ENCODE measurements at places on chromosomes 3 and 15.
A peak's percentile ranks its signal among the peaks of the same experiment; 100 is the strongest.

GRCh38 chr3:141191097-141191749, 40.4 kb upstream of the PXYLP1 start:
- peak; percentile 57 for DNase-seq

- no peak for DNase-seq
Observed at GRCh38 chr3:141835557-141836229, 40.8 kb upstream of the ATP1B3 start.

GRCh38 chr3:172204716-172205115, 165.3 kb downstream of the FNDC3B start:
- no peak for DNase-seq

GRCh38 chr15:29887721-29888120, 65.5 kb upstream of the TJP1 start:
- no peak for DNase-seq

GRCh38 chr15:40471808-40472150, 995 bp downstream of the CHST14 start:
- no peak for DNase-seq

GRCh38 chr3:13364602-13365271, 55.4 kb downstream of the NUP210 start:
- no peak for DNase-seq

DNA sequence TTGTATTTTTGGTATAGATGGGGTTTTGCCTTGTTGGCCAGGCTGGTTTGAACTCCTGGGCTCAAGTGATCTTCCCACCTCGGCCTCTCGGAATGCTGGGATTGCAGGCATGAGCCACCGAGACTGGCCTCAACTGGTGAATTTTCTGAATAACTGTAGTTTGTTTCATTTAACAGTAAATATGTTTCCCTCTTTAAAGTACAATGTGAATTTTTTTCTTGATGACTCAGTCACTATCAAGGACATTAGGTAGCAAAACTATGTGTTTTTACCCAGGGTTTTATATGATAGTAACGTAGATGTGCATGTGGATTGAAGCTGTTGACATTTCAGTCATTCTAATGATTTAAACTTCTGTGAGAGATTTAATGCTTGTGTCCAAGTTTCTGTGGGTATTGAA, 40.2 kb upstream of the MAPKBP1 start:
- no peak for DNase-seq

DNA sequence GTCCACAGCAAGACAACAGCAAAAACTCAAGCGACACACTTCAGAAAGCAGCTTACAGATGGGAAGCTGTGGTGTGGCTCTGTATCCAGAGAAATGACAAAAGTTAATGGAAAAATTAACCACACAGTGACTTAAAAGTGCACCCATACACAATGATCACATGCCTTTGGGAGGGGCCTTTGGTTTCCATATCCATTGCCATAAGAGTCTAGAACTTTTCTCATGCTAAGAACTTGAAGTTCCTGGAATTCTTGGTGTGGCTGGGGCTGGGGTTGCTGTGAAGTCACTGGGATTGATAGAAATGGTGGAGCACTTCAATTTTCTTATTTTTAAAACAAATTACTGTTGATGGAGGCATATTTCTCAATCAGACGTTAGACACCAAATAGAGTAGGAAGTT, 108.6 kb upstream of the FEZF2 start:
- DNase-seq, result no peak

DNA sequence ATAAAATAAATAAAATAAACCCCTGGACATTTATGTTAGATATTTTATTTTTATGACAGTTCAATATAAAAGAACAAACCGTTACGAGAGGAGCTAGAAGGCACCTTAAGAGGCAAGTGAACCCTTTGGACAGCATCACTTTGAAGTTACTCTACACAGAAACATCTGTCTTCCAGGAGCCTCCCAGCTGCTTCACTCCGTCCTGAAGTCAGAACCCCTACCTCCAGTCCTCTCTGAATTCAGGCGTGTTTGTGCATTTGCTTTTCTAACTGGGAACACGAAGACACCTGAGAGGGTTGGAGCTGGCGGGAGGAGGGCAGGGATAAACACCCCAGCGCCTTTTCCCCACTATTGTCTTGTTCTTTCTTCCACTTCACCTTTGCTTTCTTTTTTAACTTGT, 46.2 kb downstream of the CMTM7 start:
- no peak for DNase-seq

DNA sequence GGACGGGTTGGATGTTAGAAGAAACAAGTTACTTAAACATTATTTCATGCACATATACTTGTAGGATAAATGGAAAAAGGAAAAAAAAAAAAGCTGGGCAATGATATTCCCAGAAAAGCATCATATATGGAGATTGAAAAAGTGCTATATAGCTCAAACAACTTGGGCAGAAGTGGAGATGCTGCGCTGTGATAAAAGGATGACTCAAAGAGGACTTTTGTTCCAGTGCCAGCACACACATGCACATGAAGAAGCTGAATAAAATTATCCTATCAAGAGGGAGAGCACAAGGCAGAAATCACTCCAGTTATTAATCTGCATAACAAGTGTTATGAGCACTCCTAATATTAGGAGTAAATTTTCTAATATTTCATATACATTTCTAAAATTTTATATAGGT, 30.9 kb downstream of the FRMD4B start:
- peak; percentile 77 for DNase-seq

GRCh38 chr3:127263586-127264231, 24.1 kb downstream of the PRR20G start:
- no peak for DNase-seq

GRCh38 chr3:177836671-177837070, 639.4 kb upstream of the TBL1XR1 start:
- DNase-seq, result no peak

- DNase-seq, result no peak
Observed at GRCh38 chr3:39220407-39221140, 28.2 kb upstream of the XIRP1 start.

DNA sequence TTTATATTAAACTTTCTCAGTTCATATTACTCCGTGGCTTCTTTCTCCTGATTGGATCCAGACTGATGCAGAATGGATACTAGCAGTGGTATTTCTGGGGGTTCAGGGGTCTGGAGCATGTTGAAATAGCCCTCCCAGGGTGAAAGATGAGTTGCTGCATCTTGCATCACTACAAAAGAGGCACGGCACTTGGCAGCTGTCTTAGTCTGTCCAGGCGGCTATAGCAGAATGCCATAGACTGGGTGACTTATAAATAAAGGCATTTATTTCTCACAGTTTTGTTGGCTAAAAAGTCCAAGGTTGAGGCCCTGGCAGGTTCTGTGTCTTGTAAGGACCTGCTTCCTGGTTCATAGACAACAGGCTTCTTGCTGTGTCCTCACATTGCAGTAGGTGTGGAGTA, 660 bp upstream of the BCL2L10 start:
- DNase-seq, result no peak

DNA sequence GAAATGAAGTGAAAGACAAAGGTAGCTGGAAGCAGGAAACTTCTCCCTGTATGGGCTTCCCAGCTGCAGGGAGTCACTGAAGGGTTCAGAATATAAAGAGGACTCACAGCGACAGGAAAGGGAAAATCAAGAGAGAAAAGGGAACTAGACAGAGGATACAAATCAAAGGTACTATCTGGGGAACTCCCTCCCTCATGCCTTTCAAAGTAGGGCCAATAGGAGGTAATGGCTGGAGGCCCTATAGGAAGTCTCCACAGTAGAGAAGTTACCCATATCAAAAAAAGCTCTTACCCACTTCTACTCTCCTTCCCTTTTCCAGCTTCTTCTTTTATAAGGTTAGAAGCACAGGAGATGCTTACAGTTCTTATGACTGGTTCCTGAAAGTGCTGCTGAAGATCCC, 43.5 kb downstream of the FMN1 start:
- DNase-seq, result no peak

DNA sequence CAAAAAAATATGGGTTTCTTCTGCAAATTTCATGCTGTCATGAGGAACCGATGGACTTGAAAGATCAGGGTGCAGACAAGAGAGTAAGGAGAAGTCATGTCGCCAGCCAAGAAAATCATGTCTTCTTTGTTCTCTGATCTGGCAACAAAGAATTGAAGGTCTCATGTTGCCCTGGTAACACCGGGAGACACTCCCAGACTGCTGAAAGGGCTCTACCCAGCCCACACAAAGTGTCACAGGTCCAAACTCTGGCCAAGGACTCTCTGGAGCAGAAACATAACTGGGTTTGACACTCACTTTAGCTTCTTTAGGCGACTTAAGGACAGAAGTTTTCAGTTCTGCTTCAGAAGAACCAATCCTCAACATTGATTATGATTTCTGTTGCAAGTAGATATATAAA, 42.9 kb downstream of the SIDT1 start:
- peak; percentile 40 for DNase-seq

- no peak for DNase-seq
Observed at GRCh38 chr3:107942951-107943749, 147.7 kb downstream of the CD47 start.

- DNase-seq, result no peak
Observed at GRCh38 chr15:100279446-100279845, 62.3 kb downstream of the ADAMTS17 start.

DNA sequence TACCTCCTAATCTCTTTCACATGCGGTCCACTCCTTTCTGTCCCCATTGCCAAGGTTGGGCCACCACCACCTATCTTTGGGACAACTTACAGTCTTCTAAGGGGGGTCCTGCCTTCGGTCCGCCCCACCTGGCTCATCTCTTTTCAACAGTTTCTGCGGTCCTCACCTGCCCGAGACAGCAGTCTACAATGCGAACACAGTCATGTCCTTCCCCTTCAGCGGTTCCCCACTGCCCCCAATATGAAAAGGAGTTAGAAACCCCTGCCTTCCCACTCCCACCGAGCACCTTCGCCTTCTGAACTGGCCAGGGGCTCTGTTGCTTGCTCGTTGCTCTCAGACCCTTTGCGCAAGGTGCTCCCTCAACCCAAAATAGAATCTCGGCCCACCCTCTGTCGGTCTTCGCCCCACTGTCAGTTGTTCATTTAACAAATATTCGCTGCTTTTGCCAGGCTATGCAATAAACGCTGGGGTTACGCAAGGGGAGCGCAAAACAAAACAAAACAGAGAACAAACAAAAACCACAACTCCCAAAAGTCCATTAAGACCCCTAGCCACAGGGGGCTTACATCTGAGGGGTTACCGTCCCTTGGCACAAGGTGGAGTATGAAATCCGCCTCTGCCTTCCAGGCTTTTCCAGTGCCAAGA, 611 bp upstream of the FANCI start:
- no peak for DNase-seq

- no peak for DNase-seq
Observed at GRCh38 chr3:147360051-147360439, 46.3 kb downstream of the ZIC4 start.

DNA sequence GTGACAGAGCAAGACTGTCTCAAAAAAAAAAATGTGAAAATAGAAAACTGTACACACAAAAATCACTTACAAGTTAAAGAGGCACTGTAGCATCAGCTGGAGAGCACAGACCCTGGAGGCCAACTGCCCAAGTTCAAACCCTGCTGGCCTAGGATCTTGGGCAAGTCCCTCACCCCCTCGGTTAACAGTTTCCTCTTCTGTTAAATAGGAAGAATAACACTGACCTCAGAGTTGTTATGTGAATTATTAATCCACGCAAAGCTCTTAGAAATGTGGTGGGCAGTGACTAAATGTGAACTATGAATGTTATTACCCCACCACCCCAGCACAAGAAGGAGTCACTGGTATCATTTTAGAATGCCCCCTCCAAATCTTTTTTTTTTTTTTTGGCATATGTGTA, 11.2 kb downstream of the CIB1 start:
- no peak for DNase-seq

GRCh38 chr3:37510755-37511154, 336.4 kb upstream of the LRRFIP2 start:
- peak; percentile 41 for DNase-seq

DNA sequence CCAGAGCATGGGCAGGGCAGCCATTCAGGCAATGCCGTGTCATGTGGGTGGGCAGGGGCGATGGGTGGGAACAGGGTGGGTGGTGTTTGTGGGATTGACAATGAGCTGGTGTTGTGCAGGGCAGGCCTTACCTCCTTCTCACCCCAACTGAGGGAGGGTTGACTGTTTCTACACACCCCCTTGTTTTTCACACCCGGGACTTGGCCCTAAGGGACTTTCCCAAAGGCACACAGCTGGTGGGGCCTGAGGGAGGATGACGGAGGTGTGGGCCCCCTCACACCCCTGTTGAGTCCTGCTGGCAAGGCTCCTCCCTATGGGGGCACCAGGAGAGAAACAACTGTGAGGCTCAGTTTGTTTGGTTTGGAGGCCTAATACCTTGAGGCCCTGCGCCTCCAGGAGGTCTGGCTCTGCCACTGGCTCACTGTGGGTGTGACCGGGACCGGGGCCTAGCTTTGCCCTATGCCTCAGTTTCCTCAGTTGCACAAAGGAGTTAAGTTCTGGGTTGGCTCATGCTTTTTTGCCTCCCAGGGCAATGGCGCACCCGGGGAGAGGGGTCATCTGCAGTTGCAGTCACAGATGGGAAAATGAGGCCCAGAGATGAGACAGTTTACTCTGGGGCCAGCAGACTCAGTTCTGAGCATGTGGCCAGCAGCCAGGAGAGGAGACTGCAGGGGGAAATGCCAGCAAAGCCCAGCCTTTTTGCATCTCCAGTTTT, 5.1 kb upstream of the DNAH1 start:
- no peak for DNase-seq

GRCh38 chr3:181722156-181722555, 10.4 kb downstream of the SOX2 start:
- DNase-seq, result no peak

DNA sequence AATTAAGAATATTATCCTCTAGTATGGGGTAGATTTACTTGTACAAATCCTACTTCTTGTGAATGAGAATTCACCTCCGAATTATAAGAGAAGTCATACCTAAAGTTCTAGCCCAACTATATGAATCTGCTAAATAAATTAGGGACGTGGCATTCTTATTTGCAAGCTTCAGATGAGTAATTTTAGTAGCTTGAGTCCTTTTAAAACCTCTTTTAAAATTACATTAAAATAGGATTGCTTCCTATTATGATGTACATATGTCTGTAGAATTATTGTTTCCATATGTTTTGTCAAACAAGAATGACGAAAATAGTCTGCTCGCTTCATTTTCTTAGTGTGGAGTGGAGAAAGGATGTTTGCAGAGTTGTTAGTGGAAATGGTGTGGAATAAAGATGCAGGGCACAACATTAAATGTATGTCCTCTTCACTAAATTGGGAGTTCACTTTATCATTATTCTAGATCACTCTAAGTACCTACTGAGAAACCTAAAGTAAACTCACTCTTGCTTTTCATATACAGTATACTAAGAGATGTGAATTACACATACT, 59.4 kb downstream of the CMSS1 start:
- no peak for DNase-seq

GRCh38 chr3:189685860-189686259, 54.7 kb downstream of the TP63 start:
- DNase-seq, result no peak

- DNase-seq, result peak; percentile 81
Observed at GRCh38 chr3:185677146-185677829, 91.2 kb downstream of the SENP2 start.

DNA sequence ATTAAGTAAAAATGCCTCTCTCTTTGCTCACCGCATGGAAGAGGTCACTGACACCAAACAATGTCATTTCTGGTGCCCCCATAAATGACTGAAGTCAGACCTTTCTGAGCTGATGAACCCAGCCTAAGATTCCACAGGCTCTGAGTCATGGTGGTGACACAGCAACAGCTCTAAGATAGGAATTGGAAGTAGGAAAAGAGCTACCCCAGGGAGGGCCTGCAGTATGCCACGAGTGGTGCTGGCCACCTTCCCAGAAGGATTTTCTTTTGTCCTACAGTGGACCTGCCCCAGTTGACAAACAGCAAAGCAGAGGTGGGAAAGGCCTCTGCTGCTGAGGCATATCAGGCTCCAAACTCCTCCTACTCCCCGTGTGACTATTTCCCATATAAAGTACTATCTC, 208.1 kb downstream of the MINAR1 start:
- peak; percentile 13 for DNase-seq
